Cortex of kidney (tissue), 1 donor: ENCODE measurements at places on chromosomes 3 and 15.

GRCh38 chr3:122572940-122573412, 4.5 kb upstream of the PARP15 start:
- DNase-seq = no peak

DNA sequence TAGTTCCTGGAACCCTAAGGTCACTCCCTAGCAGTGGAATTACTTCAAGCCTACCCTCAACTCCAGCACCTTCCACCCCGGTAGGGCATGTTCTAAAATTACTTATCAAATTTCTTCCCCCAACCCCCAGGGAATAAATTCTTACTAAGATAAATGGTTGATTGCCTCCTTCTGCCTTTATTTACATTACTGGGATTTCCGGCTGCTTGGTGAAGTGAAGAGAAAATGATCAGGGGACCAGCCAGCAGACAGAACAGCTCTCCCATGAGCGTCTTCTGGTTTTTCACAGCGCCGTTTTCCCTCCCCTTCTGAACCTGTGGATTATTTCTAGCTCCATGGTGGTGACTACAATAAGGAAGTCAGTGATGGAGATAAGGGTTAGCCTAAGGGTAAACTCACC, 521.5 kb upstream of the PPP2R3A start:
- no peak for DNase-seq

- no peak for DNase-seq
These were observed 2.4 kb downstream of the IGF2BP2 start for GRCh38 chr3:185822221-185823000.

GRCh38 chr3:178558637-178559036, 22.4 kb downstream of the KCNMB2 start:
- DNase-seq = no peak

GRCh38 chr3:77530870-77531269, 491.0 kb downstream of the ROBO2 start:
- no peak for DNase-seq

- no peak for DNase-seq
These were observed 126.7 kb upstream of the PHLDB2 start for GRCh38 chr3:111732252-111732879.

- DNase-seq = no peak
These were observed 216.9 kb downstream of the ATP8B4 start for GRCh38 chr15:49901996-49902684.

- DNase-seq = no peak
These were observed 10.6 kb upstream of the CD96 start for GRCh38 chr3:111531446-111531845.
